Heart left ventricle (tissue), 16 donors: ENCODE measurements at places on chromosomes 11 and 22. TPM values are rescaled to one million over a fixed set of nuclear protein-coding genes. Genes with fewer than 3 reads are reported as not detected.

GRCh38 chr22:39254789-39255298, 10.1 kb upstream of the PDGFB start:
- no peak overlapping the region for H3K4me3 ChIP-seq
- H3K27me3 ChIP-seq: no peaks in the 10 kb centered on the region
- H3K27ac ChIP-seq: peak overlapping the region; percentile 91
- DNase-seq: peak; percentile 85
- H3K4me1 ChIP-seq: peaks cover 38% of the 10 kb centered on the region
- H3K36me3 ChIP-seq: no peaks in the 10 kb centered on the region

Gene WNT7B
- total RNA-seq: not detected

- H3K27ac ChIP-seq: peak overlapping the region; percentile 84
- no peak for DNase-seq
- no peak overlapping the region for H3K4me3 ChIP-seq
- no peaks in the 10 kb centered on the region for H3K27me3 ChIP-seq
Observed at GRCh38 chr22:49955581-49956417, 4.8 kb upstream of the PIM3 start.

DNA sequence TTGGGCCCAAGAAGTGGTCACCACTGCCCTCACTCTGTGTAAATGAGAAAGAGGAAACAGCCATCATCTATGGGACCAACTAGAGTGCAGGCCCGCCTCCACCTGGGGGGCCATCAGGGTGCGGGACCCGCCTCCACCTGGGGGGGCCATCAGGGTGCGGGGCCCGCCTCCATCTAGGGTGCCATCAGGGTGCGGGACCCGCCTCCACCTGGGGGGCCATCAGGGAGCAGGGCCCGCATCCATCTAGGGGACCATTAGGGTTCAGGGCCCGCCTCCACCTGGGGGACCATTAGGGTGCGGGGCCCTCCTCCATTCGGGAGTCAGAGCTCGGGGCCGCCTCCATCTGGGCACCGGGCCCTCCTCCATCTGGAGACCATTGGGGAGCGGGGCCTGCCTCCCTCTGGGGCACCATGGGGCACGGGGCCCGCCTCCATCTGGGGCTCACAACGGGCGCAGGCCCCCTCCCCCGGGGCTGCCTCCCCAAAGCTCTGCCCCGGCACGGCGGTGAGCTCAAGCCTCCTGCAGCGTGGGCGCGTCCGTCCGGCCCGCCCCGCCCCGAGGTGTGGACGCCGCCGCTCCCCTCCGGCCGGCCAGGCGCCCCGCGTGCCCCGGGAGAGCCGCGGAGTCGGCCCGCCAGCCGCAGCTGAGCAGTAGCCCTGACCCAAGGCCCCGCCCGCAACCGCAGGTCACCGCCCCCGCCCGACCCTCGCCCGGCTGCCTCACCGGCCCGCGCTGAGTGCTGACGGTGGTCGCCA, 512 bp downstream of the TOLLIP start:
- no peaks in the 10 kb centered on the region for H3K36me3 ChIP-seq
- DNase-seq: no peak
- H3K27ac ChIP-seq: peak overlapping the region; percentile 86
- H3K4me1 ChIP-seq: no peaks in the 10 kb centered on the region

DNA sequence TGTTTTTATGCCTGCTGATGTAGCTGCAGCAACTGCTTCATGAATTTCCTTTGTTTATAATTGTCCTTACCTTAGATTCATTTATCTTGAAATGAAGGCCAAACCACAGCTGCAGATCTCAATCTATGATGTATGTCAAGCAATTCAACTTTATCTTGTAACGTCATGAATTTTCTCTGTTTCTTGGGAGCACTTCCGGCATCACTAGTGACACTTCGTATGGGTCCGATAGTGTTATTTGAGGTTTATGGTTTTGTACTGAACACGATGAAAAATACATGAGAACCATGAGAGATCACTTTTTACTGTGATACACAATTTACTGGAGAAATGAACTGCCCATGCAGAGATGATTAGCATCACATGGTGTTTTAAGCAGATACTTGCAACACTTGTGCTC, 98.5 kb downstream of the CSTPP1 start:
- H3K4me1 ChIP-seq: no peaks in the 10 kb centered on the region
- H3K27ac ChIP-seq: no peak overlapping the region
- no peak overlapping the region for H3K4me3 ChIP-seq

Gene SYCE3
- not detected for total RNA-seq

DNA sequence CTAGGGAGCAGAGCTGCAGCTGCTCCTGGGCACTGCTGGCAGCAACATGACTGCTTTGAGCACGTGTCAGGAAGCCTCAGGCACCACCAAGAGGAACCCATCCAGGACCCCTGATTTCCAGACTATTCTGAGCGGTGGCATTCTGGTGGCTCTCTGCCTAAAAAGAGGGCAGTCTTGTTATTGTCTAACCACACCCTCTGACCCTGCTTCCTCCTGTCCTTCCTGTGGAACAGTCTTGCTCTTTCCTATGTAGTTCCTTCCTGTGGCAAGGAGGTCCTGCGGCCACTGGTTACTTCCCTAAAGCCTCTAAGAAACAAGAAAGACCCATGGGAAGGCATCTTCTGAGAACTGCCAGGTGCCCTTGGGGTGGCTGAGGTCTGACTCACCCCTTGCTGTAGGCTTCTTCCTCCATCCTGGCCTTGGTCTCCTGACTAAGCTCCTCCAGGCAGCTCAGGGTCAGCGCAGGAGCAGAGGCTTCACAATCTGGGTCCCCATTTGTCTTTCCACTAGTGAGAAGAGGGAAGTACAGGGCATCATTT, 13.1 kb upstream of the LYVE1 start:
- peak; percentile 64 for DNase-seq
- H3K4me1 ChIP-seq: peaks cover 44% of the 10 kb centered on the region
- H3K27me3 ChIP-seq: no peaks in the 10 kb centered on the region
- H3K36me3 ChIP-seq: no peaks in the 10 kb centered on the region
- H3K4me3 ChIP-seq: no peak overlapping the region

- H3K27me3 ChIP-seq: no peaks in the 10 kb centered on the region
- H3K27ac ChIP-seq: no peak overlapping the region
- no peak for DNase-seq
- H3K4me3 ChIP-seq: no peak overlapping the region
- peaks cover 15% of the 10 kb centered on the region for H3K4me1 ChIP-seq
- no peaks in the 10 kb centered on the region for H3K36me3 ChIP-seq
Observed at GRCh38 chr11:95084509-95084908, 5.1 kb upstream of the ENDOD1 start.

Gene DSCAML1
- total RNA-seq: 0.81 TPM

DNA sequence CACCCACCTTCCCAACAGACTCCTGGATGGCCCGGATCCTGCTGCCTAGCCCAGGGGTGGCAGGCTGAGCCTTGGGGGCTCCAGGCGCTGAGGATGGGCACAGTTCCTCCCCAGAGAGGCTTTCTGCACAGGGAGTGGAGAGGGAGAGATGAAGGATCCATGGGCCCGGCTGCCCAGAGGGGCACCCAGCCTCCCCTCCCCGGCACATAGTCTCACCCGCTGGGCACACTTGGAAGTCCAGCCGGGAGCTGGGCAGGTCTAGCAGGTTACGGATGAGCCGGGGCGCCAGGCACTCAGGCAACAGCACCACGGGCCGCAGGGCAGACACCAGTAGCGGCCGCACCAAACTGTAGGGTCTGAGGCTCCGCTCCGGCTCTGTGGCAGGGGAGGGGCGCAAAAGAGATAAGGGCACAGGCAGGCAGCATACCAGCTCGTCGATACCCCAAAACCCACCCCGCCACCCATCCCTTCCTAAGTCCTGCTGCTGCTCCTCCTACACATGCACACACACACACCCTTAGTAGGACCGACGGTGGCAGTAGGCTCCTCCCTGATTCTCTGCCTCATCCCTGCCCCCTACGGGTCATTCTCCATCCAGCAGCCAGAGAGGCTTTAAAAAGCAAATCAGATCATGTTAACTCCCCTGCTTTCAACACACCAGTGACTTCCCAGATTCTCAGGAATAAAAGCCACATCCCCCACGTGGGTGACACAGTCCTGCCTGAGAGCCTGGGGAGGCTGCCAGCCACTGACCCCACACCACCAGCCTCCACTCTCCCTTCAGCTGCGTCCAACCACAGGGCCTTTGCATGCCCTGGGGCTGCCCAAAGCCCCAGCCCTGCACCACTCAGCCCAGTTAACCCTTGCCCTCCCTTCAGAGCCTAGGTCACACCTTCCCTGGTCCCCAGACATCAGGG, 6.5 kb upstream of the MFNG start:
- peaks cover 7% of the 10 kb centered on the region for H3K36me3 ChIP-seq
- H3K27ac ChIP-seq: no peak overlapping the region
- DNase-seq: no peak
- H3K27me3 ChIP-seq: no peaks in the 10 kb centered on the region
- H3K4me3 ChIP-seq: no peak overlapping the region
- H3K4me1 ChIP-seq: peaks cover 3% of the 10 kb centered on the region

Gene NAALADL1
- total RNA-seq: 2.6 TPM
